ENCODE measurements at places on chromosomes 5 and 9.

GRCh38 chr5:149944666-149945065, at the start of gene PDE6A:
TSS of gene PDE6A (minus strand) at chr5:149944793. CDS start at chr5:149944673, 120 bp downstream.
- no peak for DNase-seq

DNA sequence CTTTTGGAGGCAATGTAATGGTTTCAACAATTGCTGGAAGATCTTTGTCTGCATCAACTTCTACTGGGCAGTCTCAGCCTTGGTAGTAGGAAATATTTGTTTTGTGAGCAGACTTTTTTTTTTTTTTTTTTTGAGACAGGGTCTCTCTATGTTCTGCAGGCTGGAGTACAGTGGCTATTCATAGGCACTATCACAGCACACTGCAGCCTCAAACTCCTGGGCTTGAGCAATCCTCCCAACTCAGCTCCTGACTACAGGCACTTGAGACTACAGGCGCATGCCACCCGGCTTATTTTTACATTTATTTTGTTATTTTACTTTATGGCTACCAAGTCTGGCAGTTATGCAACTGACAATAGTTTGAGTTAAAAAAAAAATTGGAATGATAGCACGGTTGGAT, 187.3 kb downstream of the SNX18 start:
- no peak for DNase-seq

- peak; percentile 27 for DNase-seq
Measured at GRCh38 chr9:93962561-93963440, 7.6 kb upstream of the BARX1 start.

- no peak for DNase-seq
Measured at GRCh38 chr9:4805191-4805918, 12.6 kb downstream of the RCL1 start.

DNA sequence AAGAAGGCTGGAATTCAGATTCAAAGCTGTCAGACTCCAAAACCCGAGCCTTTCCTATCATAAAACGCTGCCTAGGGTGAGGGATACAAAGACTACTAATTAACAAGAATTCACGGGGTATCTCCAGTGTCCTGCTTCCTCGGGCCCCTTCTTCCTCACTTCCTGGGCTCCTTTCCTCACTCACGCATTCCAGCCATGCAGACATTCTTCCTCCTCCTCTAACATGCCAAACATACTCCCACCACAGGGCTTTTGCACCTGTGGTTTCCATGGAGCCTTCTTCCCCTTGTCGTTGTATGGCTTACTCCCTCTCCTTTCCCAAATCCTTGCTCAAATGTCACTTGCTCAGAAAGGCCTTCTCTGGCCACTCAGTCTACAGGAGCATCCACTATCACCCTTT, 191.4 kb upstream of the TRIM32 start:
- DNase-seq, result no peak

DNA sequence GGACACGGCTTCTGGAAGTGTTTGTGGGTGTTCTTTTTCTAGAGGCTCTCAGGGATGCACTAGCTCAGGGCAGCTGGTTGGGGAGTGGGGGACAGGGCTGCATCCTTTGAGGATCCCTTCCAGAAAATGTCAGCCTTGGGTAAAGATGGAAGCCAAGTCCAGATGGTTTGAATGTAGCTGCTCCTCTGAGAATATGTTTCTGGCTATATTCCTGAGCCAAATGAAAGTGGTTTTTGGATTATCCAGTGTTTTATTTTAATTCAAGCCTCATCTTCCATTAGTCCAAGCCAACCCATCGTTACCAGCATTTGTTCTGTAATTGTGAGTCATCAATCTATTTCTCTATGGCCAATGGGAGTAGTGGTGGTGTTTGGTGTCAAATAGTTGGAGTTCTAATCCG, 70.4 kb downstream of the SPRY4 start:
- no peak for DNase-seq

- DNase-seq, result no peak
Measured at GRCh38 chr9:93930070-93930469, 25.1 kb downstream of the BARX1 start.

DNA sequence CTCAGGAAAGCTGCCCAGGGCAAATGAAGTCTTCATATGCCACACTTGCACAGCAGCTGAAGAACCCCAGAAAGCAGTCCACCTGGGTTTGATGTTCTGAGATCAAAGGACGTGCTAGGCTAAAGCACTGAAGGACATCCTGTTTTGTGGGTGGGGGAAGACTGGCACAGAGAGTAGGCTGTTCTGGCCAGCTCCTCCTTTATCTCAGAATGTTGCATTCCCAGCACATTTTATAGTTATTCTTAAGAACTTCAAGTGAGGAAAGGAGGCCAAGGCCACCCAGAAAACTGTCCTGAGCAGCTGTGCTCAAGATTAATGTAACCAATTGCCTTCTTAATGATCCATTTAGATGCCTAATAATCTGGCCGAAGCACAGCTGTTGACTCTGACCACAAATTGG, 10.9 kb downstream of the SHOC1 start:
- no peak for DNase-seq

GRCh38 chr5:177357459-177358351, at the start of gene RGS14:
TSS of gene RGS14 (plus strand) at chr5:177357924. CDS start at chr5:177358025, 101 bp downstream.
- DNase-seq, result peak; percentile 90

DNA sequence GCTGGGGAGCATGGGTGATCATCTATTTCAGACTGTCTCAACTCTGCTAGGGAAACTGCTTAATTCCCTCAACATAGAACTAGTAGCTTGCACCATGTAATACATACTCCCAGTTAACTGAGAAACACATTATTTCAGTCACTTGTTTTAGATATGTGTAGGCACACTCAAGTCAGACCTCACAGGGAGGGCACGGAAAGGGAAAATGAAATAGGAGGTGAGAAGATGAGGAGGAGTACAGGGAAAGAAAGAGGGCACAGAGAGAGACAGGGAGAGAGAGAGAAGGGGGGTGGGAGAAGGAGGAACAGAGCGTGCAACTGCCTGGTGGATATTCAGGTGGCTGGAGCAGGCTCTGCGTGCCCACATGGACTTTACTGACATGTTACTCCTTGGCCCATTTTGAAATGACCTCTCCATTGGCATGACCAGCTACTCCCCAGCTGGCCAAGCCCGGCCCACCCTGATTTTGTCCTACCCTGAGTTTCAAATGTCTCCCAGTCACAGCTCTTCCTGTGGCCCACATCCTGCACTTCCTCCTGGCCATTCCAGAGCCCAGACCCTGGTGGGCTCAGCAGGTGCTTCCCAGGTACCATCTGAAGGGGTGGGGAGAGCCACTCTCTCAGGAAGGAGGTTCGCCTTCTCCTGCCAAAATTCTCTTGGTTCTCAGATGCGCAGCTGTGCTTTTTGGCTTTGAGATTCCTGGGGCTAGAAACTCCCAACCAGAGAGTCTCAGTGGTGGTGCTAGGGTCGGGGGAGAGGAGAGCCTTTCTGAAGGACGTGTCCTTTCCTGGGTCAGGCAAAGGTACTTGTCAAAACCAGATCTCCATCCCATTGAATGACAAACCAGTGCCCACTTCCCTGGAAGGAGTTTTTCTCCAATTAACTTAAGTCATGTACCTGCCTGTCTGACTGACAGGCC, 229.4 kb downstream of the FSTL4 start:
- no peak for DNase-seq

GRCh38 chr9:107862323-107862722, 372.8 kb upstream of the KLF4 start:
- DNase-seq, result no peak

GRCh38 chr9:110971234-110971633, 67.0 kb downstream of the LPAR1 start:
- no peak for DNase-seq

DNA sequence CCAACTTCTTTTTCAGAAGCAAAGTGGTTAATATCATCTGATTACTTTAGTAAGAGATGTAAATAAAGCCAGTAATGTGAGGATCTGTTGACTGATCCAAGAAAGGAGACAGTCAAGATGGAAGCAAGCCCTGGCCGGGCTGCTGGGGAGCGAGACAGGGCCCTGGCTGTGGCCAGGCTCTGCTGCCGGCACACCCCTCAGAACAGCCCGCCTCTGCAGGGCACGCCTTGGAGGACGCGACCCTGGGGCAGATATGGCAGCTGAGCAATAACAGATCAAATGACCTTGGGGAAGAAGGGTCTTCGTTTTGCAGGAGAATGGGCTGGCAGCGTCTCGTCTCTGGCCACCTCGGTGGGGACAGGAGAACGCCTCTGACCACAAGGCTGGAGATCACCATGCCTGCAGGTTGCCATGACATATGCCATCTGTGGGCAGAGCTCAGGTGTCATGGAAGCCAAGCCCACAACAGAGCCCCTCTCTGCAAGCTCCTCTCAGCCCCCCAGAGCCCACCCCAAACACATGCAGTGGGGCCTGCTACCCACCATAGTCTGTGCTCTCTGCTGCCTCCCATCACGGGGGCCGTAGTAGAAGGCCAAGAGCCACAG, 206.5 kb downstream of the FANCC start:
- no peak for DNase-seq

GRCh38 chr5:153086486-153086885, 404.0 kb upstream of the GRIA1 start:
- no peak for DNase-seq

DNA sequence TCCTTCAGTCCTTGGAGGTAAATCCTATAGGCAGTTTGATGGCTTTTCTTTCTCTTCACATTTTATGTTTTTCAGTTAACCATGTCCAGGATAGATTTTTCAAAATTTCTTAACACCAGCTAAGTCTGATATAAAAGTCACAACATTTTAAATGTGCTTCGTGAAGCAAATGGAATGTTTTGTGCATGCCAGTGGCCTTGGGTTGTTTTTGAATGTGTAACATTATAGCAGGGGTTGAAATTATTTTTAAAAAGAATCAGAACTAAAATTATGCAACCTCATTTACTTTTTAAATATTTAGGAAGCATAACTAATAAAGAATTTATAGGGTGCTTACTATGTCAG, 201.1 kb downstream of the ARHGEF28 start:
- DNase-seq, result no peak

Data from GF-D8 (cell line).